H9 (cell line): ENCODE measurements at places on chromosomes 11 and 22.

DNA sequence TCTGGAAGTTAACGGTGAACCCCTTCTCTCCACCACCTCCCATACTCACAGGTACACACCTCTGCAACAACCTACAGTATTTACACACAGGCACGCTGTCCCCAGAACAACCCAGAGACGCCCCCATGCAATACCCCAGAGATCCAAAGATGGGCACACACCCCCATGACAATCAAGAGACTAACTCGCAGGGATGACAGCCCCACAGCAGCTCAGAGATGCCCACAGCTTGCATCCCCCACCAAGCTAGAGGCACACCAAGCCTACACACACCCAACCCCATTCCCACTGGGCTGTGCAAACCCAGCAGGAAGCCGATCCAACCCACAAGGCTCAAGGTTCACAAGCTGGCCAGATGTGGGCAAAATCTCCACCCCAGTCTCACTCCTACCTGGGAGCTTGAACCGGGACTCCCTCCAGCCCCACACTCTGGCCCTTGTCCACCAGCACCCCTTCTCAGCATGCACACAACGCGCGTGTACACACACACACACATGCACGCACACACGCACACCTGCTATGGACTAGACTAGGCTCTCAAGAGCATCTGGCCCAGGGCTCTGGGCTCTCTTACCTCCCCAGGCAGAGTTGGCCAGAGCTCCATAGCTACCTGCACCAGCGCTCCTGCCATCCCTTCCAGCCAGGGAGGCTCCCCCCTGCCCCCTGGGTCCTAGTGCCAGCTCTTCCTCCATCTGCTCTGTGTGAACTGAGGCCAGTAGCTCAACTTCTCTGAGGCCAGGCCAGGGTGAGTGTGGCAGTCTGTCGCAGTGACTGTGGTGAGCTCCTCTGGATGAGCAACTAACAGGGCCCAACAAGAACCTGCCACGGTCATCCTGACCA, 11.5 kb downstream of the STARD10 start:
- peak; percentile 62 for DNase-seq

DNA sequence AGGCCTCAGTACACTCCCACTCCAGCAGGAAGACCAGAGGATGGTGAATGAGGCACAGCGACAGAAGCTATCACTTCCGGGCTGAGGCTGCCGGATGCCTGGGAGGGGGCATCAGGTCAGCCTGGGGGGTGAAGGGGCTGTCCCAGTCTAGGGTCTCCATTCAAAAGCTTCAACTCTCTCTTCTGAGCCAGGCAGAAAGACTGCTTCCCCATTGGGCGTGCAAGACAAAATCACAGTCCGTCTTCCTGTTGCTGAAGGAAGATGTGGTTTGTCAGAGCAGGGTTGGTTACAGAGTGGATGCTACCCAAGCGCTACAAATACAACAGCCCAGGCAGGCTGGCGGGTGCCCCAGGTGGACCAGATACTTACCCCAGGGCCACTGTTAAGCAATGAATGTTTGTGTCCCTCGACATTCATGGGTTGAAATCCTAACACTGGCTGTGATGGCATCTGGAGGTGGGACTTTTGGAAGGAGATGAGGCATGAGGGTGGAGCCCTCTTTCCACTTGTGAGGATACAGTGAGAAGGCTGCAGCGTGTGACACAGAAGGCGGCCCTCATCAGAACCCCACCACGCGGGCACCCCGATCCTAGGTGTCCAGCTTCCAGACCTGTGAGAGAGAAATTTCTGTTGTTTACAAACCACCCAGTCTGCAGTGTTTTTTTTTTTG, 12.0 kb downstream of the UPK3A start:
- no peak for DNase-seq

DNA sequence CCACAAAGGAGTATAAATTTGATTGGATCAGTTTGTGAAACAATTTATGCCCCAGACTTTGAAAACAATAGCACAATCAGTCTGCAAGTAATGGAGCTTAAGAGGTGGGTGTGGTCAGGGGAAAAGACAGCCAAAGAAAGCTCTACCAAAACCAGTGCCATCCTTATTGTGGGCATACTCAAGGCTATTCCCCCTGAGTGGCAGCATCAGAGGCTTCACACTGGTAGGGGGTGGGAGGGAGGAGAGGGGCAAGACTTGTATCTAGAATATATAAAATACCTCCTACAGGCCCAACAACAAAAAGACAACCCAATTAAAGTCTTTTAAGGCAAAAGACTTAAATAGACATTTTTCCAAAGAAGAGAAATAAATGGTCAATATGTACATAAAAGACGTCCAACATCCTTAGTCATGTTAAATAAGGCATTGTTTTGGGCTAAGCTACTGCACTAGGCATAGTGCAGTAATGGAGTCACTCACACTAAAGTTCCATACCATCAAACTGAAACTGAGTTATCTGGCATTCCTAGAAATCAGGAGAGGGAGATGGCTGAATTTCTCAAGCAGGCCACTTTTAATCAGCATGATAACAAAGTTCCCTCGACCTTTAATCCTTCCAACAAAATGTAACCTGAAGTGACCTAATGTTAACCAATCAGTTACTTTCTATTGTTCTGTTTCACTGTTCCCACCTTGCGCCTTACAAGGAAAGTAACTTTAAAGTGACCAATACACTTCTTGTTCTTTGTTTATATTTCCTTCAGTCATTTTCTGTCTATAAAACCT, 24.8 kb downstream of the NARS2 start:
- no peak for DNase-seq

- DNase-seq = no peak
Measured at GRCh38 chr11:129999407-129999806, 3.2 kb downstream of the PRDM10 start.

GRCh38 chr11:727281-727701, 20.0 kb upstream of the TALDO1 start:
- DNase-seq = no peak

- peak; percentile 25 for DNase-seq
Measured at GRCh38 chr11:44627911-44628729, 62.7 kb downstream of the CD82 start.

GRCh38 chr11:1830322-1831223, 4.2 kb upstream of the SYT8 start:
- no peak for DNase-seq

DNA sequence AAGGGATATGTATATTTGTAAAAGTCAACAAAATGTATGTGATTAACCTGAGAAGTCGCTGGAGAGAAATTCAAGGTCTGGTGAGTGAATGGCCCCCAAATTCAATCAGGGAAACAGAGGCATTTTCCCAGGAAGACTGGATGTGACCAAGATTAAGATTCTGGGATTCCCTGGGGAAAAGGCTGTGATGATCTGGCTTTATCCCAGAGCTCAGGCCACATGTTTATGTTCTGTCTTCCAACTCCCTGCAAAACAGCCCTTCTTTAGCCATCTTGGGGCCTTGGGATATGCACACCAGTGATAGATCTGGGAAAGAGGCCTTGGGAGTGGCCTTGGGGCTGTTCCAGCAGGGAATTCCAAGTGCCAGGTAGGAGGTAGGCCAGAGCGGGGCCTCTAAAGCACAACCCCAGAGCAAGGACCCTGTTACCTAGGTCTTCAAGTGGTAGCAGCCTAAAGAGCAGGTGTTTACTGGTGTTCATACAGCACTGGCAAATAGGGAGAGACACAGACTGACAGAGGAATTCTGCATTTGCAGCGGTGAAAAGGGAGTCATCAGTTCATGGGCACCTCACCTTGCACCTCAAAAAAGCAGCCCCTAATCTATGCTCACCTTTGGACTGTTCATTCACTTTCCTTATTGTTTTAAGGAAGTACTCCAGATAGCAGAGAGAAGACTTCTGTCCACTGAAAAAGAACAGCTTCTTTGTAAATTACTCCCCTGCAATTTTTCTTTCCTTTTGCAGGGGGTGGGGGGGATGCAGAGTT, 312.4 kb downstream of the BUD13 start:
- DNase-seq = no peak

- no peak for DNase-seq
Measured at GRCh38 chr11:83034673-83035014, 37.1 kb downstream of the RAB30 start.

DNA sequence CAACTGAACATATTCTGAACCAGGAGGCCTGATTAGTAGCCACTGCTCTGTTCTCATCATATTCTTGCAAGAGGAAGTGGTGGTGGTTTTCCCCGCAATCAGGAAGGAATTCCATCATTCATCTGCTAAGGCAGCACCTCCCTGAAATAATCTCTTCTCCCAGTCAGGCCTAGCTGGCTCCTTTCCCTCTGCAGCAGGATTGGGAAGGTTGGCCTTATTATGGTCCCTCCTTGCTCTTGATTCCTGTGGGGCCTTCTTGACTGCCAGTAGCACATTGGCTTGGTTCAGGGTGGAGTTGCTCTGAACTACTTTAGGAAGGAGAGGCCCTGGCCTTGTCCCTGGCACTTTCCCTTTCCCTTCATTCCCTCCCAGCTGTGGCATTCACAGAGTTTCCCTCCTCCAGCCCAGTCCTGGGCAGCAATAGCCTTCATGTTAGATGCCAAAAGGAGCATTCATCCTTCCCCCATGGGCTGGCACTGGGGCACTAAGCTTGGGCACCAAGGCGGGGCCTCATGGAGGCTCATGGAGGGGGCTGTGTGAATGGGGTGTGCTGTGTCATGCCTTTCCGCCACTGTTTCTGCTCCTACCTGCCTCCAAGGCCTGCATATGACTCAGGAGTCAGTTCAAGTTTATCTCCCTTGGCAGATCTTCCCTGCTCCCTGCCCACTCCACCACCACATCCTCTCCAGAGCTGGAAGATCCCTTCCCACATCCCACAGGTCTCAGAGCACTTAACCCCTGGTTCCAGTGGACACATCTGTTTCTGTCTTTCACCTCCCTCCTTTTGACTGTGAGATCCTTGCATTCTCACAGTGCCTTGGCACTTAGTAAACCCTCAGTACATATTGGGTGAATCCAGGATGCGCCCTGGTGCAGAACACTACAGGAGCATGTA, 27.6 kb upstream of the CD44 start:
- DNase-seq = no peak

DNA sequence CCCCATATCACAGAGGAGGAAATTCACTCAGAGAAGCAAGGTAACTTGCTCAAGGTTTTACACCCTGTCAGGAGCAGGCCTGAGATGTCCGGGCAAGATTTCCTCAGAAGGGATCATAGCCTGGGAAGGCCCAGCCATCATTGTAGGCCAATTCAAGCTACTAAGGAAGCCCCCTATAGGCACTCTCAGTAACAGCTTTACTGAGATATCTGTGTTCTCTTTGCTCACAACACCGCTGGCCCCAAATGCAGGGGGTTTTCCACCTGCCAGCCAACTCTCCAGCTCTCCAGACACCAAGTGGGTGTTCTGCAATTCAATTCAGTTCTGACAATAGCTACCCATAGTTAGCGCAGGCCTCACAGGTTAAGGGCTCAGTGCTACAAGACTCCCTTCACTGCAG, 84.0 kb downstream of the SLC36A4 start:
- peak; percentile 49 for DNase-seq

DNA sequence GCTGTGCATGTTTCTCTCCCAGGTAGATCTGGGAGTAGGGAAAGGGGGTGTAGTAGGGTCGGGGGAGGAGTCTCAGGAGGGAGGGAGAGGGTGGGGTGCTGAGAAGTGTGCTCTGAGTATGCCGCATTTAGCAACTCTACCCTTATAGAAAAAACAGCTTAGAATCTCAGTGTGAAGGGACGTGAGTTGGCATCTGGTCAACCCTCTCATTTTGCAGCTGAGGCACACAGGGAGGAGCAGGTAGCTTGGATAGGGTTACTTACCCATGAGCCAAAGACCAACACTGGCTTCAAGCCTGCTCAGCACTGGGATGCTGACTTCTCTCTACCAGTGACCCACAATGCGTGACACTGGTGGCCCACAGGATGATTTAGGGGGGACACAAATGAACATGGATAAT, 95.9 kb downstream of the FBXO7 start:
- DNase-seq = no peak

GRCh38 chr11:63855975-63856374, 17.1 kb downstream of the MARK2 start:
- DNase-seq = no peak

- DNase-seq = no peak
Measured at GRCh38 chr11:99019696-99020095, 1.1 kb upstream of the CNTN5 start.

GRCh38 chr11:86957976-86958646, 2.9 kb upstream of the FZD4 start:
- DNase-seq = no peak

DNA sequence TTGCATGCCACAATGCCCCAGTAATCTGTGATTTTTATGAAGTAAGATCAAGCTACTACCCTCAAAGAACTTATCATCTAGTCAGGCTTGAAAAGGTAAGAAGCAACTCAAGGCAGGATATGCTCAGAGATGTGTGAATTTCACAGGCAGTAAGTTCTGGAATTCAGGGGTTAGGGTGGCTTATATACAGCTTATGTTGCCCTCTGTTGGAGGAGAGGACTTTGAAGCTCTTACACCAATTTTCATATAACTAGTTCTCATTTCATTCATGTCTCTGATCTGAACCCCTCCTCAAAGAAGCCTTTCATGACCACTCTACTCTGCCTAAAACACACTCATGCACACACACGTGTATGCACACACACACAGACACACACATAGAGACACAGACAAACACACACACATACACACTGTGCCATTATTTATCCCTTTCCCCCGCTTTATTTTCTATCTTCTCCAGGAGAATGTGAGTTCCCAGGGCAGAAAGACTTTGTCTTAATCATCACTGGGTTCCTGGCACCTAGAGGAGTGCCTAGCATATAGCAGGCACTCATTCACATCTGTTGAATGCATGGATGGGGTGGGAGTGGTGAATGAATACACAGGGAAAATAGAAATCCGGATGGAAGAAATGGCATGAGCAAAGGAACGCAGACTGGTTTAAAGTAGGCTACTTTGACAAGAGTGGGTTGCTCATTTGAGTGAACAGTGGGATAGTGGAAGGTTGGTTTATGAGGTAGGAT, 220.7 kb upstream of the ZBED5 start:
- no peak for DNase-seq

DNA sequence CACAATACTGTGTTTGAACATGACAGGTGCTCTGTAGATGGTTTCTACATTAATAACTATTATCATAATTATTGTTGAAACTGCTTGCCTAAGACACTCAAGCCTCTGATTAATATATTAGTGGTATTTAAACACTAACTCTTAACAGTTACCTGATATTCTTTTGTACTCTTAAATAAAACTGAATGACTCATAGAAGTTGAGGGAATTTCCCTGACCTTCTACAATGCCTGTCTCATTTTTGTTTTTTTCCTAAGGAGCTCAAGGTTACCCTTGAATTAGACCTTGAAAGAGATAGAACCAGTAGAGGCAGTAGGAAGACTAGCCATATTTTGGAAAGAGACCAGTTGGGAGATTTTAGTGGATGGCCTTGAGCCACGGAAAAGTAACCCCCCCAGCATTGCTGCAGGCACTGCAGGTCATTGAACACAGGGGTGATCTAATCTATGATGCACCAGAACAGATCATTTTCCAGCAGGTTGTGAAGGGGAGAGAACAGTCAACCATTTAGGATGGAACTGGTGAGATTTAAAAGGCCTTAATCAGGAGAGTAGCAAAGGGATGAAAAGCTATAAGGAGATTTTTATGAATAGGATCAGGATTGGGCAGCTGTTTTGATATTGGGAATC, 148.3 kb downstream of the PGR start:
- DNase-seq = no peak
